ENCODE measurements at places on chromosomes 6 and 20. TPM values are rescaled to one million over a fixed set of nuclear protein-coding genes. Genes with fewer than 3 reads are reported as not detected.

The BLOC1S5 gene
- 10.8 TPM for total RNA-seq

The ZBTB46 gene
- total RNA-seq, result 17.4 TPM

The AGPAT1 gene
- 47.2 TPM for total RNA-seq

The PEX3 gene
- 23.1 TPM for total RNA-seq

The OPRL1 gene
- total RNA-seq, result 0.48 TPM

The GNAS-AS1 gene
- total RNA-seq, result 0.75 TPM

The CTAGE9 gene
- total RNA-seq, result not detected

The LTA gene
- not detected for total RNA-seq

The LIN28B gene
- not detected for total RNA-seq

The DSP gene
- 241 TPM for total RNA-seq

The TBXT gene
- total RNA-seq, result not detected

DNA sequence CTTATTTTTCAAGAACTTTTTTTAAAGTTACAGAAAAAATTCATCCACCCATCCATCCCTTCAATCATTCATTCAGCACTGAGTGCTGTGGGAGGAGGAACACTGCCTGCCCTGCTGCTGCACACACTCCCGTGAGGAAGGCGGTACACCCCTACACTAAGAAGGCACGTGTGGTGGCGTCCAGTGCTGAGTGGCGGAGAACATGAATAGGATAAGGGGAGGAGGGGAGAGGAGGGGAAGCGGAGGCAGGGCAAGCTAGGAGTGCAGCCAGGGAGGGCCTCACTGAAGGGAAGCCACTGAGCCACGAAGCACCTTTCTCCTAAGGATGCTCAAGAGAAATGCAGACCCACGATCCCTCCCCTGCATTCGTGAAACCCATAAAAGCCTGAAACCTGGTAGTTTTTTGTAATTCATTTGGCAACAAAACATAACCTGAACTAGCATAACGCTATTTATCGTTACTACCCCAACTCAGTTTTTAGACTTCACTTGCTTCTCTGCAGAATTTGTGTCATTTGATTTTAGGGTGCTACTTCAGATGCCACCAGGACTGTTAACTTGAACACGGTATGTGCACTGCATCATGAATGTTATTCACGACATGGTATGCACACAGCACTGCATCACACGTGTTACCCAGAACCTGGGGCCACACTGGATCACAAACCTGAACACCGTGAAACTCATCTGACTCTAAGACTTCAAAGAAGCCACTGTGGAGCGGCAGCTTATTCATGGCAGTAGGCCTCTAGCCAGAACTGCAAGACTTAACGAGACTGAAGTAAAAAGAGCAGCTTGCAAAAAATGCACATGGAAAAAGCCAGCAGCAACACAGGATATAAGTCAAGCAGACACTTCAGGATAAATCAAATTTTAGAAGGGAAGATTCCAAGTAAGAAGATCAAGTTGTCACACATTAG is 3.5 kb downstream of the RNASET2 start:
- no peak for DNase-seq

GRCh38 chr6:41288030-41288753 is 1.7 kb upstream of the TREM1 start:
- no peak for DNase-seq

DNA sequence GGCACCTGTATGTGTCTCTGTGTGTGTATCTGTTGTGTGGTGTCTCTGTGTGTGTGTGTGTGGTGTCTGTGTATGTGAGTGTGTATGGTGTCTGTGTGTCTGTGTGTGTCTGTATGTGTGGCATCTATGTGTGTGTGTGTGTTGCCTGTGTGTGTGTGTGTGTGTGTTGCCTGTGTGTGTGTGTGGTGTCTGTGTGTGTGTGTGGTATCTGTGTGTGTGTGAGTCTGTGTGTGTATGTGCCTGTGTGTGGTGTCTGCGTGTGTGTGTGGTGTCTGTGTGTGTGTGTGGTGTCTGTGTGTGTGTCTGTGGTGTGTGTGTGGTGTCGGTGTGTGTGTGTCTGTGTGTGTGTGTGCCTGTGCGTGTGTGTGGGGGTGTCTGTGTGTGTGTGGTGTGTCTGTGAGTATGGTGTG is 31.7 kb upstream of the VEGFA start:
- no peak for DNase-seq

GRCh38 chr6:22886650-22887581 is 317.6 kb downstream of the HDGFL1 start:
- DNase-seq, result no peak

- no peak for DNase-seq
Measured at GRCh38 chr6:142633317-142633716, 311.7 kb downstream of the HIVEP2 start.

GRCh38 chr6:37674161-37674560 is 23.5 kb downstream of the MDGA1 start:
- DNase-seq, result no peak

DNA sequence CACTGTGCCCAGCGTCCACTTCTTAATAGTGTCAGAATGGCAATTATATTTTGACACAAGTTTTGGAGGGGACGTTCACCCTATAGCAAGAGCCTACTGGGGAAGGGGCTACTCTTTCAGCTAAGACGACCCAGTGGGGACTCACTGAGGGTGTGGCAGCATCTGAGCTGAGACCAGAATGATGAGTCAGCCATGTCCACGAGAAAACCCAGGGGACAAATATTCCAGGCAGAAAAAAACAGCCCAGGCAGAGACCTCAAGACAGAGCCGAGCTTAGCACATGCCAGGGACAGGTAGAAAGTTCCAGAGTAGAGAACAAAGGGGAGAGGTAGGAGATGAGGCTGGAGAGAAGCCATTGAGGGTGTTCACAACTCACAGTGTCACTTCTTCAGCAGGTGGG is 11.2 kb downstream of the CNBD2 start:
- no peak for DNase-seq

GRCh38 chr20:21693322-21693721 is 12.1 kb upstream of the PAX1 start:
- no peak for DNase-seq

DNA sequence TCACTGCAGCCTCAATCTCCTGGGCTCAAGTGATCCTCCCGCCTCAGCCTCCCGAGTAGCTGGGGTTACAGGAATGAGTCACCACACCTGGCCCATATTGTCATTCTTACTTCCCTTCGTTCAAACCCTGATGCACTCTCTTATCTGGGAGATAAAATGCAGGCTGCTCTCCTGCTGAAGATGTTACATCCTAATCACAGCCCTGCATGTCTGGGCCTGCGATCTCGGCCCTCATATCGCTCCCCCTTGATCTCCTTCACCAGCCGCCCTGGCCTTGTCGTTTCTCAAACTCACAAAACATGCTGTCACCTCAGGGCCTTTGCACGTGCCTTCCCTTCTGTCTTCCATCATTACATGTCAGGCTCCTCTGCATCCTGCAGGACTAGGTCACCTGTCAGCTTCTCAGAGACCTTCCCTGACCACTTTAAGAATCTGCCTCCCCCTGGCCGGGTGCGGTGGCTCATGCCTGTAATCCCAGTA is 8.8 kb upstream of the C20orf203 start:
- DNase-seq, result no peak

DNA sequence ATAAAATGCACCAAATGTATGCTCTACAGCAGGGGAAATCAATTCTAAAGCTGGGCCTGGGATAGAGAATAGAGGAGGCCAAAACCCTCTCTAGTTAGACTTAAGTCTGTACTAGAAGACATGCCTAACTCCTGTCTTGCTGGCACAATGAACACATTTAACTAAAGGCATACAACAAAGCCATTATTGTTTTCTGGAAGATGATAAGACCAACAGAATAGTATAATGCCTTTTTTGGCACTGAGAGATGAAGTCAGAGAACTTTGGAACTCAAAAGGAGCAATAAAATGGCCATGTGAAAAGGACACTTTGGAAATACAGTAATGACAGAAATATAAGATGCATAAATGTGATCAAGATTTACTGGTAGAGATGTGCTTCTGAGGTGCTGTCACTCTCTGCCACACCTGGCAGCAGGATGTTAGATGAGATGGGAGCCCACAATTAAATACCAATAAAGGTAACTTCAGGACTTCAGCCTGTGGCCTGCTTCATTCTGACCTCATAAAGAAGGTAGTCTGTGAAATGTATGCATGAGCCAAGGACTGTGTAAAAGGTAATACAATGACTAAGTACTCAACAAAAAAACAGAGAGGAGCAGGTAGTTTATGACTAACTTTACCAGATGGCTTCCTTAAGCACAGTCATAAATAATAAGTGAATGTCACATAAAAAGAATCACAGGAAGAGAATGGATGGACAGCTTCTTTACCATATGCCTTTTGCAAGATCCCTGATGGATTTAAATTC is 333.4 kb downstream of the BCKDHB start:
- no peak for DNase-seq

DNA sequence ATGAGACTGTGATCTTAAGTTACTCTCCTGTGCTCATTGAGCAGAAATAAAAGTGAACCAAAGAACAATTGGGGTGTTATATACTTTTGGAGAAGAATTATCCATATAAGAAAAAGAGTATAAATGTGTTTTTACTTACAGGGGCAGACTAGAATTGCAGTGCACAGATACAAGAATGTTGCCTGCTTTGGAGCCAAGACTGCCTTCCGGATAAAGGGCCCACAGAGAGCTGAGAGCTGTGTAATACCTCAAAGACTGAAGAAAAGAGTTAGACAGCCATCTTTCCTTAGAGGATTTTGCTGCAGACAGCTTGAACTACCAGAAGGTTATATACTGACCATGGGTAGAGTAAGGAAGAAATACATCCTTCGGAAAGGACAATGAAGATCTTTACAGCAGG is 1235.5 kb upstream of the CITED2 start:
- no peak for DNase-seq

DNA sequence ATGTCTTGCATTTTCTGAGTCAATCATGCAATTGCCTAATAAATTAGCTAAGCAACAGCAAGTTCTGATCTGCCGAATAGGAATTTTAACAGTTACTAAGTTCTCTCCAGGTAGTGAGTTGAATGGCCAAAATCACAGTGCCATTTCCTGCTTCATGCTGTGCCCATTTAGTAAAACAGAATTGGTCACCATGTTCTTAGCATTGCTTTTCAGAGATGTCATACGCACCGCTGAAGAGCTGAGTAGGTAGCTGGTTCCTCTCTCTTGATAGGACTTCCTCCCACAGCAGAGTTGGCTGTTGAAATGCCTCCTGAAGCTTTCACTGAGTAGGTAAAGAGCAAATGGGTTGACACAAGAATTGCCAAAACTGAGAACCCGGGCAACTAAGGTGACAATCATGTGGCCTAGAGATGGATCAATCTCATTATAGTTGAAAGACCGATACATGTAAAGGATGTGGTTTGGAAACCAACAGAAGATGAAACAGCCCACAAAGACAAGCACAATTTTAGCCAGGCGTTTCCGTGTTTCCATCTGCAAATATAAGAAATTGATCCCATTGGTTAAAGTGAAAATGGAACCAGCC is 57.1 kb upstream of the GJE1 start:
- no peak for DNase-seq

GRCh38 chr6:72855471-72855870 is 233.6 kb downstream of the KCNQ5 start:
- DNase-seq, result no peak

GRCh38 chr6:46821458-46821881 is 28.3 kb downstream of the MEP1A start:
- no peak for DNase-seq

GRCh38 chr6:161068321-161068741 is 76.8 kb downstream of the MAP3K4 start:
- DNase-seq, result no peak

DNA sequence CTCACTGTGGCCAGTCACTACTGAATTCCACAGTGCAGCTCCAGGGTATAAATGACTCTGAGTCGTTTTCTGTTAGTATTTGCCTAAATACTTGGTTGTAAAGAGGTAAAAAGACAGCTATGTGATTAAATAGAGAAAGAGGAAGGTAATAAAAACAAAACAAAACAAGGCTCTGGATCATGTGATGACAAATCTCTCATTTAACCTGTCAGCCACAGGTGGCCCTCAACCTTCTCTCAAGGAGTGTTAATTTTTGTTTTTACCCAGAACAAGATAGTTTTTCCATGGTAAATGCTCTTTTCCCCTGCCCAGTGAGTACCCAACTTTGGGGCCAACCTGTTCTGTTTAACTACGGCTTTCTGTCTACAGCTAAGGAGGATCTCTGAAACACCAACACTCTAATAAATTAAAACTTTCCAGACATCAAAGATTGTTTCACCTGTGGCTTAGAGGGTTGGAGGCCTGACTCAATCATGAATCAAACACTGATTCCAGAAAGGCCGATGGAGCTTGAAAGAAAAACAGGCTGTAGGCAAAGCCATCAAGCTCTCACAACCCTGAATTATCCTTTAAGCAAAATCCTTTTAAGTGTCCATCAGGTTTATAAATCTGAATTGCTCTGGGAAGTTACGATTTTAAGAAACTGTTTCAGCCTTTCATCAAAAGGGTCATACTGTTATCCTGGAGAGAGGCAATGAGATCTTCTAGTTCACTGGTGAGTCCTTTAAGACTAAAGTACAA is 81.5 kb upstream of the BCLAF1 start:
- DNase-seq, result no peak

GRCh38 chr20:46875059-46875458 is 19.6 kb upstream of the EYA2 start:
- no peak for DNase-seq

GRCh38 chr6:6795393-6795792 is 206.9 kb downstream of the LY86 start:
- DNase-seq, result no peak

GRCh38 chr6:86251106-86251505 is 608.4 kb upstream of the SYNCRIP start:
- no peak for DNase-seq

GRCh38 chr6:155040154-155040553 is 45.0 kb downstream of the TIAM2 start:
- DNase-seq, result no peak

DNA sequence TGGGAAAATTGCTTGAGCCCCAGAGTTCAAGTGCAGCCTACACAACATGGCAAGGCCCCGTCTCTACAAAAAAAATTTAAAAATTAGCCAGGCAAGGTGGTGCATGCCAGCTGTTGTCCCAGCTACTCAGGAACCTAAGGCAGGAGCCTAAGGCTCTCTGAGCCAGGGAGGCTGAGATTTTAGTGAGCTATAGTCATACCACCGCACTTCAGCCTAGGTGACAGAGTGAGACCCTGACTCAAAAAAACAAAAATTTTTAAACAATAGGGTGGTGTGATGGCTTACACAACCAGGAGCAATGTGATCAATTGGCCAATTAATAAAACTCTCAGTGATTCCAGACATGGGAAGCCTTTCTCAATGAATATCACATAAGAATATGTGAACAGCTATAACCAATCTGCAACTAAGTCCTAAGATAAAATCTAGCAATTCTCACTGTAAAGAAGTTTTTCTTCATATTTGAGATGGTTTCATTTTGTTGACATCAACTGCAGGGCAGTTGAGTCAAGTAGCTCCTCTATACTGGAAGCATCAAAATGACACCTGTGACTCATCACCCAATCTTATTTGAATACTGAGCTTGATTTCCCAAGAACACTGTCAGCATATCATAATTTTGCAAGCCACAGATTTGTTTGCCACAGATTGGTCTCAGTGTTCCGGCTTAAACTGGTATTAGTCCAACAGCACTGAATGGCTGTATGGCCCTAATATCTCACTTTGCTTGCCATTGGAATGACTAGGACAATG is 169.0 kb upstream of the GJE1 start:
- DNase-seq, result no peak

Measured in cardiac septum (tissue), 1 donor.